ENCODE measurements at places on chromosomes 1 and 21.

GRCh38 chr1:31750858-31751510 lies 13.2 kb downstream of the ADGRB2 start:
- no peak for DNase-seq

DNA sequence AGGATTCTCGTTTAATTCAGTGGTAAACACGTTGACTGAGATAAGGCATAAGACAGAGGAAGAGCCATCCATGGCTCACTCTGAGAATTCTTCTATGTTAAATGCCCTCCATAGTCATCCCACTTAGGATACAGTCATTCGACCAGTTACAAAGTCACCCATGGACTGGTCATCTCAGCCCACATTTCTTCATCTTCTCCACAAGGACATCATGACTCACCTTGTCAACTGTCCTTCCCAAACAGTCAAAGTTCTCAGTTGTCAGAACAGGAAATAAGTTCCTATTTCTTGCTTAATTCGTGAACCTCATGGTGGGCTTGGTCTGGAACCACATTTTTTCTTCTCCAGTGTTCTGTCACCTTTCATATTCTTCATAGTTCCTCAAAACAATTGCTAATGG lies 133.2 kb downstream of the TGFB2 start:
- no peak for DNase-seq

DNA sequence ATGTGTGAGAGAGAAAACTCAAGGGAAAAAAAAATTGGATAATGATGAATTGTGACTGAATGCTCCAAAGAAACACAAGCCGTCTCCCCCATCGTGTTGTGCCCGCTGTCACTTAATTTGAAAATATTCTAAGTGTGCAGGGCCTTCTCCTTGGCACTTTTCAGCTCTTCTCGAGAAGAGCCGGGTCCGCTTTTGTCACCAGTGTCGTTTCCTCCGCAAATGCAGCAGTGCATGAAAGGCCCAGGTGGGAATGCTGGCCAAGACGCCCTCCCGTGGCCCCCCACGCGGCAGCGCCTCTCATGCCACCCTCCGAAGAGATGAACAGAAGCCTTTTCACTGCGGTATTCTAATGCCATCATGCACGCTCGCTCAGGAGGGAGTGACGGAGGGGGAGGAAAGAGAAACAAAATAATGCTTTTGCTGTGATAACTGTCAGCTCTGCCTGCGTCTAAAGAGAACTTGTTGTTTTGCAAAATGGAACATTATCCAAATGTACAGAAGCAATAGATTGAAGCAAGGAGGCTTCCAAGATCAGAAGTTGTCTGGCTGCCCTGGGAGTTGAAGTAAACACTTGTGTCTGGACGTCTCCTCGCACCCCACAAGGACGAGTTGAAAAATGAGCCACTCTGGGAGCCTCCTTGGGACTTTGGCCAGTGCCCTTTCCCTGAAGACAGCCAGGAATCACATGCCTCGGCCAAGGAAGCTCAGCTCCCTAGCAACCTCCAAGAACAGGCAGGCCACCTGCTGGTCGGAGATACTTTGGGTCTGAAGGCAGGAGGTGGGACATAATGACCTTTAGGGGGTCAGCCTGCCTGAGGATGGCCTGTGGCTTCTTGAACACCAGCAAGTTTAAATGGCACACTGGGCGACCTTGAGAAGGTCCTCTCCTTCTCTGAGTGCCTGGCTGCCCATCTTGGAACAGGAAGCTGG lies 166.1 kb upstream of the ZC3H12A start:
- DNase-seq, result no peak

GRCh38 chr1:21857142-21857839 lies 45.2 kb downstream of the LDLRAD2 start:
- DNase-seq, result no peak

DNA sequence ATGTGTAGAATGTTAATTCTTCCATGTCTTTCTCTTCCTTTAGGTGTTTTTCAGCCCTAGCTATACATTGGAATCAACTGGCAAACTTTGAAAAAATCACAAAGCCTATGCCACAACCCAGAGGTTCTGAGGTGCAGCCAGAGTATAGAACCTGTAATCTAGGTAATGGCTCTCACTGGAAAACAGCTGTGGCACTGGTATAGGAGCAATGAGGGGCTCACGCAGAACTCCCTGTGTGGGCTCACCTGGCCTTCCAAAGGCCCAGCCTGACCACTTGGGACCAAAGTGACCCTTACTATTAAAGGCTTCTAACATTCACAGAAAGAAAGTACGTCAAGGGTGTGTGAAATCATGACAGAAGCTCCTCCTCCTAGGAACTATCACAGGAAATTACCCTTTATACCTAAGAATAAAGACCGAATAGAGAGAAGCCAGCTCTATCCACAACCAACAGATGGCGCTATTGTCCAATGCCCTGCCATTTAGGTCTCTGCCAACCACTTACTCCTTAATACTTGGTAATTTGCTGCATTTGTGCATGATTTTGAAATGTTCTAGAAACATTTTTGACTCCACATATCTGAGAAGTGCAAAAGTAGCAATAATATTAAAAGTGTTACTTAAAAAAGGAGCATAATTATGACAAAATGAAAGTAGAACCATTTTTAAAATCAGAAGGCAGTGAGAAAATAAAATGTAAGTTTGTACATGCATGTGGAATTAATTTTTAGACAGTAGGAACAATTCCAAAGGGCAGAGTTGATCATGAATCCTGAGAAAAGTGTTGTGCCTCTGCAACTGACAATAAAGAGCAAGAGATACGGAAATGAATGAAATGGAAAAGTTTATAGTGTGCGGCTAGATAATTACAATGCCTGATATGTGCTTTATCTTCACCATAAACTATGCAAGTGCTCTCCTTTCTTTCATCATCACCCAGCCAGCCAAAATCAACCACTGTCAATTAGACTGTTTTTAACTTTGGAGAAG lies 93.1 kb upstream of the HAO2 start:
- DNase-seq, result peak; percentile 35

DNA sequence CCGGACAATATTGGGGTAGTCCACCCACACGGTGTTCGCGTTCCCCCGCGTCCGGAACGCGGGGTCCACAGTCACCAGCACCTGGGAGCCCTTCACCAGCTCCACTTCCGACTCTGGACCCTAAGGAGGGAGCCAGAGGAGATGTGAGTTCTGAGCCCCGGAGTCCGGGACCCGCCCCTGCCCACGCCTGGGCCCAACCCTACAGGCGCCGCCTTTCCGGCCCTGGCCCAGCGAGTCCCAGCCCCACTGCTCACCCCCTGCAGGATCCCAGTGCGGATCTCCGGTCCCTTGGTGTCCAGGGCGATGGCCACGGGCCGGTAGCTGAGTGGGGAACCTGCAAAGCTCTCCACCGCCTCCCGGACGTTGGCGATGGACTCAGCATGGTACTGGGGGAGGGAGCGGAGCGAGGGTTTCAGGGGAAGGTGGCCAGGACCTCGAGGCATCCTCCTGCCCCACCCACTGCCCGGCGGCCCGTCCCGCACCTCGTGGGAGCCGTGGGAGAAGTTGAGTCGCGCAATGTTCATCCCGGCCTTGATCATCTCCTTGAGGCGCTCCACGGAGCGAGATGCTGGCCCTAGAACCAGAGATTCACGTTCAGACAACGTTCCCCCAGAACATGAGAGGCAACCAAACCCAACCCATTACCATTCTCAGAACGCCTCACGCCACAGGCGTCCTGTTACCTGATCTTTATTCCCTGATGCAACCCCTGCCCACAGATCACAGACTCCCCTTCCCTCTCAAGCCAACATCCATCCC lies 5.9 kb downstream of the PKLR start:
- DNase-seq, result no peak

DNA sequence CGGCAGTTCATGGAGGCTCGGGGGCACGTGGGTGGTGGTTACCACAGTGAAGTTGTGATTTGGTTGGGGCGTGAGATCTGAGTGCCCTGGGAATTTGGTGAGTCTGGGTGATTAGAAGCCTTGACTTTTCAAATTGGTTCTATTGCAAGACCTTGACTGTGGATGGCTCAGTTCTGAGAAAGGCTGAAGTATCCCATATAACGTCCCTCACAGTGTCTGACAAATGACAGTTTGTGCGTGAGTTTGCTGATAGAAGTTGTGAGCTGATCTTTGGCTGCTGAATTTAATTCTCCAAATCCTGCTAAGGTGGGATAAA lies 549 bp downstream of the MSH4 start:
- no peak for DNase-seq

DNA sequence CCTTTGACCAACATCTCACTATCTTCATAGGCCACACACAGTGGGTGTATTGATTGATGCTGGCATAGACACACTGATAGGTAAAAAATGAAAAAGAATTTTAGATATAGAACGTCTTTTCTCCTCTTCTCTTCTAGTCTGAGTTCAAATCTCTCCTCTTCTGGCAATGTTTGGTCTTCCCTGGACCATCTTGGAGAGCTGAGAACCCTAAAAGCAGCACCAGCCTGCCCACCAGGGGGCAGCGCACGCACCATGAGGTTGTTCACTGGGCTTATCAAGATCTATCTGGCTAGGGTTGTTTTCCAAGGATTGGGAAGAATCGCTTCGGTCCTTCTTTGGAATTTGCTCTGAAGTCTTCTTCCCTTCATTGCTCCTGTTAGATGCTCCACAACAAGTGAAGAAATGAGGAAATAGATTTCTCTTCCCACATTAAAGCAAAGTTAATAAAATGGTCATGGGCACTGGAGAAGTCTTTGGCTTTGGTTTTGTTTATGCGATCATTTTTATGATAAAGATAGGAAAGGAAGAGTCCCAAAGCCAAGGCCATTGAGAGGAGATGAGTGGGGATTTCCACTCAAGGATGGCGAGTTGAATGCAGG lies 104.0 kb upstream of the OLIG2 start:
- DNase-seq, result no peak

DNA sequence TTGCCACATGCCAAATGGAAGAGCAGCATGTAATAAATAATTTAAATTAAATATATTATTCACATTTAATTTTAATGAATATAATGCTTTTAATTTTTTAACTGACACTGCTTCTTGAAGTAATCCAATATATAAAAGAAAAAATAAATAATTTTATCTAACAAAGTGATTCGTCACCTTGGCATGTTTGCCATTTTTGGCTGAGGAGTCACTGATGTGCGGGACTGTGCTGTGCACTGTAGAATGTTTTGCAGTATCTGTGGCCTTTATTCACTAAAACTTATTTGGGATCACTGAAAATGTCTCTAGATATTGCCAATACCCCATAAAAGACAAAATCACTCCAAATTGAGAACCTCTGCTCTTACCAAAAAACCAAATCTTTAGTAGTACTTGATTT lies 807.8 kb downstream of the BRINP3 start:
- no peak for DNase-seq

DNA sequence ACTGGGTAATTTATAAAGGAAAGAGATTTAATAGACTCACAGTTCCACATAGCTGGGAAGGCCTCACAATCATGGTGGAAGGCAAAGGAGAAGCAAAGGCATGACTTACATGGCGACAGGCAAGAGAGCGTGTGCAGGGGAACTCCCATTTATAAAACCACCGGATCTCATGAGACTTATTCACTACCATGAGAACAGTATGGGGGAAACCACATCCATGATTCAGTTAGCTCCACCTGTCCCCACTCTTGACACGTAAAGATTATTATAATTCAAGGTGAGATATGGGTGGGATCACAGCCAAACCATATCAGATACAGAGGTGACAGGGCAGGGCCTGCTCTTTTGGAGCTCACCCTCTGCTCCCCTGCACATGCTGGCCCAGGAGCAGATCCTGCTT lies 31.4 kb upstream of the TMEM61 start:
- DNase-seq, result no peak

DNA sequence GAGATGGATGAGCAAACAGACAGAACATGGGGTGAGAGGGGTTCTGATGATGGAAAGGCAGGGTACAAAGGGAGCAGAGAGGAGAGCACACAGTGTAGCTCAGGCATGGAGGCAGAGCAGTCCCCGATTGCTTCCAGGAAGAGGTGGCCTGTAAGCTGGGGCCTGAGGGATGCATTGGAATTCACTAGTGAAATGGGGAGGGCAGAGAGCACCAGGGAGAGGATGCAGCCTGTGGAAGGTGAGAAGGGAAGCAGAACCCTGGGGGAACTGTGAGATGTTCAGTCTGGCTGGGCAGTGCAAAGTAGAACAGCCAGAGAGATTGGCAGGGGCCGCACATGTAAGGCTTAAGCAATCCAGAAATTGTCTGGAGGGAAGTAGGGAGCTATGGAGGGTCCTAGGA lies 12.2 kb downstream of the ZNF362 start:
- no peak for DNase-seq

DNA sequence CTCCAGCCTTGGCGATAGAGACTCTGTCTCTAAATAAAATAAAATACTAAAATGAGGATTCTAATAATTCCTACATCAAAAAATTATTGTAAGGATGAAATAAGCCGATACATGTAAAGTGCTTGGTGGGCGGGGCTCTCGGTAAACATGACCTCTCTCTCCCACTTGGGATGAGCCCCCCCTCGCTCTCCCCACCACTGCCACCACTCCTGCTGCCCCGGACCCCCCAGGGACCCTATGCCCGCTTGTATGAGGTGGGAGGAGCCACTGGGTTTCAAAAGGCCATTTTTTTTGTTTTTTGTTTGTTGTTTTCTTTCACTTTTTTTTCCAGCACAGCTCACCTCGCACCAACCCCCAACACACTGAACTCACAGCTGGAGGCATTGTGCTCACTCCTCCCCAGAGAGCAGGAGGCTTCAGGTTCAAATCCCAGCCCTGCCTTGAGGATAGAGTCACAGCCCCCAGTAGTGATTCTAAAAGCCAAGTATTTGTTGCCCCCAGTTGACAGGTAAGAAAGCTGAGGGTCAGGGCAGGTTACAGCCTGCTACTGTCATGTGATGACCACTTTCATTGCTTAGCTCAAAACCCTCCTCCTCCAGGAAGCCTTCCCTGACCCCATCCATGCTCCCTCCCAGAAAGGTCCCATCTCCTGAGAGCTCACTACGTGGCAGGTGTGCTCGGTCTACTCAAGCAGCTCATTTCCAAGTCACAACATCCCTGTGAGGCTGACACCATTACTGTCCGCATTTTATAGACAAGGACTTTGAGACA lies 4.2 kb downstream of the SDC3 start:
- no peak for DNase-seq

- DNase-seq, result no peak
Observed at GRCh38 chr1:32765570-32766327, 51.4 kb downstream of the YARS1 start.

DNA sequence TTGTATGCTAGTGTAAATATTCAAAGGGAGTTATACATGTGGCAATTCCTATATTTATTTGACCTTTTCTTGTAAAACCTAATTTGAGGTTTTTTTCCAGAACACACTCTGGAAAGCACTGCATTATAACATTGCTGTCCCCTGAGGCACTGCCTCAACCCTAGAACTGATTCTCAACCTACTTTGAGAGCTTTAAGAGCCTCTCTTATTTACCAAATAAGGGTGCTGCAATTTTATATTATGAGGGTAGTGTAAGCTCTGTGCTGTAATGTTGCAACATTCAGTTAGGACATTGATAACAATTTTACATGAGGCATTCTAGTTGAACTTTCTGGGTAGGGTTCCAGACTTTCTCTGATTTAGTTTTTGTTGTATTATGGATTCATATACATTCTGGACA lies 302.2 kb upstream of the DEPDC1 start:
- DNase-seq, result no peak

- no peak for DNase-seq
Observed at GRCh38 chr21:44402323-44403105, 49.1 kb downstream of the TRPM2 start.

GRCh38 chr1:109167001-109167506 lies 46.7 kb upstream of the SARS1 start:
- DNase-seq, result peak; percentile 62

GRCh38 chr1:179143322-179143721 lies 61.5 kb downstream of the TOR3A start:
- no peak for DNase-seq
